Effector memory CD8-positive, alpha-beta T cell (primary cell): ENCODE measurements at places on chromosomes 1 and 21.

- no peak for DNase-seq
- no peaks in the 10 kb centered on the region for H3K27me3 ChIP-seq
- no peaks in the 10 kb centered on the region for H3K36me3 ChIP-seq
- peaks cover 15% of the 10 kb centered on the region for H3K4me1 ChIP-seq
- peak overlapping the region; percentile 26 for H3K27ac ChIP-seq
Measured at GRCh38 chr1:89908273-89908671, 86.6 kb upstream of the ZNF326 start.

DNA sequence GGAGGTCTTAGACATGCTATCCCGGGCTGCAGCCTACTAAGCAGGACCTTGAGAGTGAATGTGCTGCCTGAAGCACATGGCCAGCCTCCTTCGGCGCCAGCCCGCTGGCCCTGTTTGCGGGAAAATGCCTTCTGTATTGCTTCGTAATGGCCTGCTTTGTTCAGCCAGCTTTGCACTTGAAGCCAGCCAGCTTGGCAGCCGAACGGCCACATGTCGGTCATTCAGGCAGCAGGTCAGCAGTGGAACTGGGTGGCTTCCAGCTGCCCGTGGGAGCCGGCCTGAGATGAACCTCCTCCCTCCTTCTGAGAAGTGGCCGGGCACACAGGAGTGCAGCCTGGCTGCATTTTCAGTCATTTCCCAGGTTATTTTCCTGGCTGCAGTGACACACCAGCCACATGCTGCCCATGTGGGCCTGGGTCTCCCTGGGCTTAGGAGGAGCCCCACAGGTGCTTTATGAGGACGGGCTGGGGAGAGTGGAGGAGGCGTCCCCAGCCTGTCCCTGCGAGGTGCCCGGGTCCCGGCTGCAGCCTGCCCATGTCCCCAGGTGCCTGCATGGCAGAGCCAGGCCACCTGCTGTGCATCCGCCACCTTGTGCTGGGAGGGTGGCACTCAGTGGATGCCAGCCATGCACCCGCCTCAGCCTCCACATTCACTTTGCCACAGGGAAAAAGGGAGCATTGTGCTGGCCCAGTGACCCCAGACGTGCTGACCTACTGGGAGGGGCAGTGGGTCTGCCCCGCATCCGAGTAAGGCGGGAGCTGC is 103.5 kb downstream of the SIK1 start:
- no peaks in the 10 kb centered on the region for H3K36me3 ChIP-seq
- no peak overlapping the region for H3K4me3 ChIP-seq
- no peak overlapping the region for H3K27ac ChIP-seq

GRCh38 chr1:10539411-10540043 is 64.8 kb downstream of the PEX14 start:
- no peak overlapping the region for H3K4me3 ChIP-seq
- peaks cover 45% of the 10 kb centered on the region for H3K36me3 ChIP-seq
- H3K27ac ChIP-seq: peak overlapping the region; percentile 3
- no peaks in the 10 kb centered on the region for H3K27me3 ChIP-seq
- DNase-seq: no peak
- peaks cover 30% of the 10 kb centered on the region for H3K4me1 ChIP-seq

GRCh38 chr21:32448803-32449594 is 36.5 kb downstream of the EVA1C start:
- H3K27ac ChIP-seq: no peak overlapping the region
- H3K4me3 ChIP-seq: no peak overlapping the region
- no peak for DNase-seq
- H3K27me3 ChIP-seq: no peaks in the 10 kb centered on the region
- peaks cover 18% of the 10 kb centered on the region for H3K4me1 ChIP-seq
- no peaks in the 10 kb centered on the region for H3K36me3 ChIP-seq

- H3K27ac ChIP-seq: no peak overlapping the region
- H3K27me3 ChIP-seq: no peaks in the 10 kb centered on the region
- no peaks in the 10 kb centered on the region for H3K4me1 ChIP-seq
- H3K36me3 ChIP-seq: no peaks in the 10 kb centered on the region
- no peak for DNase-seq
Measured at GRCh38 chr1:177441281-177441680, 270.5 kb downstream of the BRINP2 start.

GRCh38 chr1:22526098-22526497 is 37.2 kb upstream of the EPHA8 start:
- no peak for DNase-seq
- no peak overlapping the region for H3K27ac ChIP-seq
- no peak overlapping the region for H3K4me3 ChIP-seq
- no peaks in the 10 kb centered on the region for H3K27me3 ChIP-seq

- H3K27ac ChIP-seq: no peak overlapping the region
- no peak overlapping the region for H3K4me3 ChIP-seq
- H3K4me1 ChIP-seq: no peaks in the 10 kb centered on the region
- no peaks in the 10 kb centered on the region for H3K36me3 ChIP-seq
Measured at GRCh38 chr1:14667651-14667984, 69.1 kb downstream of the KAZN start.

GRCh38 chr1:103122983-103123720 is 14.8 kb upstream of the COL11A1 start:
- H3K36me3 ChIP-seq: no peaks in the 10 kb centered on the region
- H3K4me3 ChIP-seq: no peak overlapping the region
- DNase-seq: no peak
